ENCODE measurements at places on chromosomes 6 and 20.

DNA sequence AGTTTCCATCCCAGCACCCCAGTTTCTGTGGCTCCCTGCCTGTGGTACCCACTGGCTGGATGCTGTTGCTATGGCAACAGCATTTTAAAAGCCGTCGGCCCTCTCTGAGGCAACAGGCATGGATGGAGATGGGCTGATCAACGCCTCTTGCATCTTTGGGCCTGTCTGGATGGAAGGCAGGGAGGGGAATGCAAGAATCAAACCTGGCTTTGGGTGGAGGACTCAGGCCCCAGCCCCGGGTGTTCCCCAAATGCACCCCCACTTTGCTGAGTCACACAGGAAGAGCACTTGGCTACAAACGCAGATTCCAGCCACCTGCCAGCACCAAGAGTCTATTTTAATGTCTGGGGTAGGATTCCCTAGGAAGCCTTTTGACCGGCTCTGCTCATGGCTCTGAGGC is 45.7 kb upstream of the TGM2 start:
- no peak for DNase-seq

DNA sequence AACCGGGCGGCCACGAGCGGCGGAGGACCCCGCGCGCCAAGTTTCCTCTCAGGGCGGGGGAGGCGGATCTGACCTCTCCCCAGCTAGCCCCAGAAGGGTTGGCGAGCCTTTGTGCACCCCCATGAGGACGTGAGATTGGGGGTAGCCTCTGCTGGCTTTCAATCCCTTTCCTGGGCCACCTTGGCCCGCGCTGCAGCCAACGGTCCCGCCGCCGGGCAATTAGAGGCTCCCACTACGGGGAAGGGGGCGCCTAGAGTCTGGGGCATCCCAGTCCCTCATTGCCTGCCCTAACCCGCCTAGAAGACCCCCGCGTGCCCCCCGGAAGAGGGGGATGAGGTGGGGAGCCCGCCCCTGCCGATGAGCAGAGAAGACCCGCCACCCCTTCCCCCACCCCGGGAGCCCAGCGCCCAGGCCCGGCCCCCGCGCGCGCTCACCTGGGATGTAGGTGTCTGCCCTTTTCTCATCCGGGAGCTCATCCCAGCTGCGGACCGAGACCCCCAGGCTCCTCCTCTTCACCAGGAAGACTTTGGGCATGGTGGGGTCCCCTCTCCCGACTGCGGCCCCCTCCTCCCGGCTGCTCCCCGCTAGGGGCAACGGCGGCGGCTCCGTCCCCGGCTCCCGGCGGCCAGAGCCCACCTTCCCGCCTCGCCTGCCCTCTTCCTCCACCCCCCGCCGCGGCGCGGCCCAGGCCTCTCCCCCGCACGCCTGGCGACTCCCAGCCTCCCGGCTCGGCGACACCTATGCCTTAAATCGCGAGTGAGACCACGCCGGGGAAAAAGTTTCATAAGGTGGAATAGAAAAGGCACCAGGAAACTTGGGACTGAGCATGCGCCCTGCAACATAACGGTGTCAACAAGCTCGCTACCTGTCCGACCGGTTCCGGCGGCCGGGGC is at the start of gene OVOL2:
OVOL2 (minus strand) TSS at position 816 of the 893 bp plus-strand sequence; CDS start at position 534, 282 bp downstream.
- DNase-seq: no peak

GRCh38 chr6:143884216-143884900 is 20.1 kb downstream of the ZC2HC1B start:
- DNase-seq: no peak

GRCh38 chr6:134534708-134535149 is 216.8 kb upstream of the SGK1 start:
- no peak for DNase-seq

GRCh38 chr20:5650280-5650691 is 99.9 kb upstream of the SHLD1 start:
- no peak for DNase-seq

GRCh38 chr6:146943664-146944063 is 260.6 kb upstream of the STXBP5 start:
- no peak for DNase-seq

GRCh38 chr6:77468939-77469338 is 5.6 kb upstream of the HTR1B start:
- no peak for DNase-seq

DNA sequence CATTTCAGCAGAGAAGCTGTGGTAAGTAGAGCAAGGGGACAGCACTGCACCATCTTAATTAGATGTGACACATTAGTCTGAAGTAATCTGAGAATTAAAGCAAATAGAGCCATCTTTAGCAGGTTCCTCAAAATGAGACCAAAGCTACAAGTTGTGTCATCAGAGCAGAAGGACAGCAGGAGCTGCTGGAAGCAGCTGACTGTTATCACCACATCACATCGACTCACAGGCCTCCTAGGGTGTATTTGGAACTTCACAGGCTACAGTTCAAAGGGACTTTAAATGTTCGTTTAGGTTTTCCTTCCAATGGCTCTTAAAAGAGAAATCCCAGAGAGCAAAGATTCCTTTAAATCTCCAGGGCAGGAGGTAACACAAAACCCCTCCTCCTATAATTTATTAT is 69.5 kb downstream of the LCA5 start:
- no peak for DNase-seq

GRCh38 chr20:18276821-18277220 is 11.5 kb upstream of the ZNF133 start:
- peak; percentile 60 for DNase-seq

DNA sequence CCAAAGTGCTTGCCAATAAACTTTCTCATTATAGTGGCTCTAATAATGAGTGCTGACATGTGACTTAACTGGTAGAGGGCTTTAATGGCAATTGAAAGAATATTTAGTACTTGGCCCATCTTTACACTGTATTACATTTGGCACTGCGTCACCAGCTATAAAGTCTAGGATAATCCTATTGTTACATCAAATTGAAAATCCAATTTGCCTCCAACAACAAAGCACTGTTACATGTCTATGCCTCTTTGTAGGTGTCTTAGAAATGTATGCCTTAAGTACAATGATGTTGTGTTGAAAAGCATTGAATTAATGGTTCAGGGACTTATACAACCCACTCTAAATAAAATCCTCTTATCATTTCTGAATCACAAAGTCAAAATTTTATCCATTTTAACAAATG is 420.4 kb upstream of the JAG1 start:
- DNase-seq: no peak

DNA sequence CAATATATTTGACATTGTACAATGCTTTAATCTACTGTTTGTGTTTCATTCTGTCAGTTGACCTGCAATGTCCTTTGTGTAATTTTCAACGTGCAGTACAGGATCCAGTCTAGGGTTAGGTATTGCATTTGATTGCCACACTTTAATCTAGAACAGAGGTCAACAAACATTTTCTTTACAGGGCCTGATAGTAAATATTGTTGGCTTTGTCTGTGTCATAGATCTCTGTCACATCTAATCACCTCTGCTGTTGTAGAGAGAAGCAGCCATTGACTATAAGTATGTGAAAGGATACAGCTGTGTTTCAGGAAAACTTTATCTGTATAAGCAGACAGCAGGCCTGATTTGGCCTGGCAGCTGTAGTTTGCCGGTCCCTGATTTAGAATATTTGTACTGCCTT is 39.3 kb downstream of the ATRN start:
- no peak for DNase-seq

DNA sequence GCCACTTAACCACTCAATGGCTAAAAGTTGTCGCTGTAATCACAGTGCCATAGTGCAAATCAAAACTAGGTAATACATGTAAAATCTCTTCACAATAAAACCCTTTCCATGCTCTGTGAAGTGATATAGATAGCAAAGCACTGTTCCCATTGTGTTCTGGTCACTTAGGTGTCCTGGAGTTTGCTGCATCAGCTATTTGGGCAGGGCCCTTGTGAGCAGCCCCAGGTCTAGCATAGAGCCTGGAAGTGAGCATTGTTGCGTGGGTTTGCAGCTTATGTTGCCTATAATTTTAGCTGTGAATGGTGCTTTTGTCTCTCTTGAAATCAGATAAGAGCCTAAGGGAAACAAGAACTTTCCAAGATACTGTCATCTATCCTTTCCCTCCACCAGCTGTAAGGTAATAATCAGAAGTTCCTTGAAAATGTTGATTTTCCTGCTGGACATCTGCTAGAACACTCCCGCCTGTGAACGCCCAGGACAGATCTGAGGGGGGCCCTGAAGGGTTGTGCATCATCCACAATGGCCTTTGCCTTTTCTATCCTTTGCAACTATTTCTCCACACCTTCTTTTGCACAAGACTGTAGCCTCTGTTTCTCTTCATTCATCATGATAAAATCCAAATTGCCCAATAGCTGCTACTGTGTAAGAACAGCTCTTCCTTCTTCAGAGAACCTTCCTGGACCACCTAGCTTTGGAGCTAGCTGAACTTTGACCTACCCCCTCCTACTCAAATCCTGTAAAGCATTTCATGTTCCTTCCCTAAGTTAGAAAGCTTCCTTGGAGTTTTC is 57.0 kb downstream of the TNFAIP3 start:
- DNase-seq: no peak

DNA sequence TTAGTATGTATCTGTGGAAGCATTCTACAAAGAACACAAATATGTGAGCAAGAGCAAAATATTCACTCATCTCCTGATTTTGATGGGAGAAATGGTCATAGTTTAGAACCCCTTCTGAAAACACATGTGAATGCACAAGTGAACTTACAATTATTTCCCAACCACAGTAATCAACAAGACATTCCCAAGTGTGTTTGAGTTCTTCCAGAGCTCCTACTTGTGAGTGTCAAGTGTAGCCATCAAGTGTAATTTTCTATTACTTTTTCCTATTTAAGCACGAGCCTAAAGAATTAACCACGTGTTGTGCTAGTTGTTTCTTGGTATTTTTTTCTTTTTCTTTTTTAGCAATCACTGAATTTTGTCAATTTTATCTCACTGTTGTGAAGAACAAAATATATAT is 402.3 kb downstream of the NKAIN2 start:
- no peak for DNase-seq

GRCh38 chr6:79544939-79545450 is 7.8 kb upstream of the LCA5 start:
- DNase-seq: peak; percentile 72

DNA sequence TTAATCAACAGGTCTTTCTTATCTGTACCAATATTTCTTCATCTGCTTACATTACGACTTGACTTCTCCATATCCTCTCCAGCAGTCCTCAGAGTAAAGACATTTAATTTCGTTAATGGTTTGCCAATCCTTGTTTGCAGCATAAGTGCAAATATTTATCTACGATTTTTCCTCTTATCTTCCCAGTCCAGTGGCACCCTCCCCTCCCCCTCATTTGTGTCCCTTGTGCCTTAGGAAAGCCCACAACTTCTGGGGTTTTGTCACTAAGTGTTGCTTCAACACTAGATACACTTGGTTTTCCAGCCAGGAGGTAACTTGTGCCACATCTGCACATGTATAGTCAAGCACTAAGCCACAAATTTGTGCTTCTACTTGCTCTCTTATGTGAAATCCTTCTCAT is 327.2 kb downstream of the CBLN4 start:
- no peak for DNase-seq

DNA sequence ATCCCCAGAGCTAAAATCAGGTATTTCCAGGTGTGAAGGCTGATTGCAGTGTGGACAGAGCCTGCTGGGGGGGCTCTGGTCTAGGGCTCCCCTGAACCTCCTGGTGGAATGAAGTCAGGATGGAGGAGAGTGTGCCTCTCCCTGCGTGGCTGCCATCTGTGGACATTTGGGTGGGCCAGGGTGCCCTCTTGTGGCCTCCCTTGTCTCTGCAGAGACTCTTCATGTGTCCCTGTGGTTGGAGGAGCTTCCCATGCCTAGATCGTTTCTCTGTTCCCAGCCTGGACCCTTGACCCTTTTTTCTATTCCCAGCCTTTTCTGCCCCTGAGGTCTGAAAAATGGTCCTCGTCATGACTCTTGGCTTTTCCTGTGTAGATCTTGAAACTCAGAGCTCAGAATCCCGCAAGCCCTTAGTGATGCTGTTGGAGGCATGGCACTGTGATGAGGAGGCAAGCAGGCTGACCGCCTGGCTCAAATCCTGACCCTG is 9.9 kb upstream of the PSMF1 start:
- DNase-seq: peak; percentile 68

DNA sequence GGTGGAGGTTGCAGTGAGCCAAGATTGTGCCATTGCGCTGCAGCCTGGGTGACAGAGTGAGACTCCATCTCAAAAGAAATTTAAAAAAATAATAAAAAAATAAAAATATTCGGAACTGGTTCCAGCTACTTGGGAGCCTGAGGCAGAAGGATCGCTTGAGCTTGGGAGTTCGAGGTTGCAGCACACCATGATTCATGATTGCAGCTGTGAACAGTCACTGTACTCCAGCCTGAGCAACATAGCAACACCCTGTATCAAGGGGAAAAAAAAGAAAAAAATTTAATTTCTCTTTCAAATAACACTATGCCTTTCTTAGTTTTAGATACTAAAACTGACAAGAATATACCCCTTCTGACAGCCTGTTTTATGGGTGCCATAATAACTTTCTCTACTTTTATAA is 10.5 kb downstream of the KDM1B start:
- DNase-seq: no peak

DNA sequence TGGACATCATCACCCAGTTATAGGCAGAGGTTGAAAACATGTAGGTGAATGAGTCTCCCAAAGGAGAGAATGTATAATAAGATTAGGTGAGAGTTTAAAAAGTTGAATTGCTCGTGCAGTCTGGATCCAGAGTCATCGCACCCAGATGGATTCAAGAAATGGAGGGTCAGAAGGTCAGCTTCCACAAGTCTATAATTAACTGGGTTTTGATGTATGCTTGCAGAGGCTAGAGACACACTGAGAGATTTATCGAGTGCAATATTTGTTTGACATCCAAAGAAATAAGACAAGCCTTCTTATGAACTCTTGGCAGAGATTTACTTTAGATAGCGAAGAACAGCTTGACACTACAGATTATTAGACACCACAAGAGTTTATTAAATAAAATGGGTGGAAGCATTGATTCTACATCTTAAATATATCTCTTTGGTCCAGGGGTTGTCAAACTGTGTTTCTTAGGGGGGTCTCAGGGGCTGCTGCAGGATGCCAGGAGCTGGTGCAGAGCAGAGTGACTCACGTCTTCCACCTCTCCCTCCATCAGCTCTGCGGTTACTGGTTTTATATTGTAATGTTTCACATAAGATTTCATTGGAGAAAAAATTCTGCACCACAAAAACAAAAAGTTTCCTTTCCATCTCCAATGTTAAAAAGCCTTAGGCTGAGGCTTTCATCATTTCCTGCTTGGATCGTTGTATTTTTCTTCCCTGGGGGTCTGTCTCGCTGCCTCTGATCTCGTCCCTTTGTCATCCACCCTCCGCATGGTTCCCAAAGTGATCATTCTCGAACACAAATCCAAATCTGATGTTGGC is 176.2 kb upstream of the AHI1 start:
- no peak for DNase-seq

- DNase-seq: no peak
These were observed 130.1 kb downstream of the LRRC1 start for GRCh38 chr6:53924821-53925422.

DNA sequence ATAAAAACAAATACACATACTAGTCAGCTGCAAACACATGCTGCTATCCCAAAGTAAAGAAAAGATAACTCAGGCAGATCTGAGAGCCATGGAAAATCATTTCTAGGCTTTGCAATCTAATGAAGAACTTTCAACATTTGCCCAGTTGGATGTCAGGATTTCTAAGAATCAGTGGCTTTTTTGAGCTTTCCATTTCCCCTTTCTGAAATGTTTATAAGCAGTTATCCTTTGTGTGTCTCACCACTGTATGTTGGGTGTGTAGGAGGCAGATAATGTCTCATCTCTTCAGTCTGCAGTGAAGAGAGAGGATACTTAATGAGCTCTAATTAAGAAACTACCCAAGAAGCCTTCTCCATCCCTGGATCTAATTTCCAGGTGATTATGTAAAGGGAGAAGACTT is 43.6 kb downstream of the RGS17 start:
- no peak for DNase-seq

GRCh38 chr6:43268782-43269272 is 25.5 kb downstream of the TTBK1 start:
- no peak for DNase-seq

Measured in Right ventricle myocardium superior (tissue), 1 donor.